ENCODE measurements at places on chromosomes 3 and 15. TPM values are rescaled to one million over a fixed set of nuclear protein-coding genes. Genes with fewer than 3 reads are reported as not detected.

Gene GPR27
- 9.4 TPM for total RNA-seq

Gene PIF1
- 53.2 TPM for total RNA-seq

Gene LHFPL4
- 0.84 TPM for total RNA-seq

Gene EXD1
- total RNA-seq, result not detected

Gene KLHL40
- not detected for total RNA-seq

Gene MUC13
- total RNA-seq, result not detected

Gene CHRD
- total RNA-seq, result 3.2 TPM

Gene PSTPIP1
- 1.5 TPM for total RNA-seq

Data from neural crest cell (in vitro differentiated cells).